ENCODE measurements at places on chromosomes 2 and 18. TPM values are rescaled to one million over a fixed set of nuclear protein-coding genes. Genes with fewer than 3 reads are reported as not detected.

DSC2 gene
- total RNA-seq: not detected

RAB31 gene
- total RNA-seq: 7.1 TPM

B4GALT6 gene
- total RNA-seq: 1.2 TPM

LOXHD1 gene
- total RNA-seq: not detected

KCNF1 gene
- 0.42 TPM for total RNA-seq

TBR1 gene
- 0.13 TPM for total RNA-seq

FKBP1B gene
- 41.8 TPM for total RNA-seq

DNA sequence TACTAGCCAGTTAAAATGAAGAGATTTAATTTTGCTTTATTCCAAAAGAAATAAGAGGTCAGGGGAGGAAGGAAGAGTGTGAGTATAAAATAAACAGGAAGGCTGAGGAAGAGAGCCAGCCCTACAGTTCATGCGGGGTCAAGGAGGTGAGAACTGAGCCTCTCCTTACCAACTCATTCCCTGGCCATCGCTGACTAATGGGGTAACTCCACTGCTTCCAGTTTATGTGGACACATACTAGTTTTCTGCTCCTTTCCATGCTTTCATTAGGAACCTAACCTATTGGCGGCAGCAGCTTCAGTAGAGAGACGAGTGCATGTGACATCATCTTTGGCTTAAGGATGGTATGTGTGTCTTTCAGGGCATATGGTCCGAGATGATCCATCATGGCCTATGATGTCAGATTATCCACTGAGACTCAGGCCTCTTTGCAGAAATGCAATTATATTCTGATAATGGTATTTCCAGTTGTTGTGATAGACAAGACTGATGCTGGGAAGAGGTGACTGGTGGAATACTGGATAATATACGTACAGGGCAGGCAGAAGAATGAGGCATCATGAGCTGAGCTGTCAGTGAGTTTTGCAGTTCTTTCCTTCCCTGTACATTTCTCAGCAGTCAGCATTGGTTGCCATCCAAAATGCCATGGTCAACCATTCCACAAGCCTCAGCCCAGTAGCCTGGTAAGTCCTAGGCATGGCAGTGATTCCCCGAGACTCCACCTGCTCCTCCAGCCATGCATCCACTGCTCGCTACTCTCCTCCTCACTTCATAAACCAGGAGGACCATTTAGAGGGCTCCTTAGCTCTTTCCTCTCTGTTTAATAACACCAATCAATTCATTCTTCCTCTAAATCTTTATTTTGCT, 184.6 kb upstream of the OSR1 start:
- no peak for DNase-seq

DNA sequence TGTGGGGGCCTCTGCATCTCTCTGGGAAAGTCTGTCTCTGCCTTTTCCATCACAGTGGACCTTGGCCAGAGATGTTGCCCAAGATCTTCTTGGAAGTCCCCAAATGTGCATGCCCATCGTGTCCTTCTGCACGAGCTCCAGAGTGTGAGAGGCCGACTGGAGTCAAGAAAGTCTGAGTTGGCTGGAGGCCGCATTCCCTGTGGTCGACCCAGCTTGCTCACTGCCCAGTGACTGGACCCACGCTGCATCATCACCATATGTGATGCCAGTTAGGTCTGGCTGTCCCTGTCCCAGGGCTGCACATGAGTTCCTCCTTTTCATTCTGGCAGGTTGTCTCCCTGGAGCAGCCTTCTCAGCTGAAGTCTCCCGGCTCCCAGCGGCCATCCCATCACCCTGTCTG, 93.8 kb downstream of the ARL4C start:
- DNase-seq: no peak

GRCh38 chr2:118994778-118995177, 52.8 kb downstream of the MARCO start:
- no peak for DNase-seq

DNA sequence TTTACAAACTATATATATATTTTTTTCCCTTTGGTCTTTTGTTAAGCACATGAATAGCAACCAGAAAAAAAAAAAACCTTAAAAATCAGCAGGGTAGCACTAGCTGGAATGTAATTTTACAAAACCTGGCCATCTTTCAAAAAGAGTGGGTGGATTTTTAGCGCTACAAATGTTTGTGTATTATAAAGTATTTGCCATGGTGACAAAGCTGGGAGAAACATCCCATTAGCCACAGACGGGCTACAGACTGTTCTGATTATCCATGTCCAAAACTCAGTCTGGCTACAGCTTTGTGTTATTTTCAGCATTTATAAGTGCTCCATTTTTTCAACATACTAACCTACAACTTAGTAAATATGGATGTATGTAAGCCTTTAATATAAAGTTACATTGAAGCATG, 249.5 kb upstream of the TANK start:
- no peak for DNase-seq

DNA sequence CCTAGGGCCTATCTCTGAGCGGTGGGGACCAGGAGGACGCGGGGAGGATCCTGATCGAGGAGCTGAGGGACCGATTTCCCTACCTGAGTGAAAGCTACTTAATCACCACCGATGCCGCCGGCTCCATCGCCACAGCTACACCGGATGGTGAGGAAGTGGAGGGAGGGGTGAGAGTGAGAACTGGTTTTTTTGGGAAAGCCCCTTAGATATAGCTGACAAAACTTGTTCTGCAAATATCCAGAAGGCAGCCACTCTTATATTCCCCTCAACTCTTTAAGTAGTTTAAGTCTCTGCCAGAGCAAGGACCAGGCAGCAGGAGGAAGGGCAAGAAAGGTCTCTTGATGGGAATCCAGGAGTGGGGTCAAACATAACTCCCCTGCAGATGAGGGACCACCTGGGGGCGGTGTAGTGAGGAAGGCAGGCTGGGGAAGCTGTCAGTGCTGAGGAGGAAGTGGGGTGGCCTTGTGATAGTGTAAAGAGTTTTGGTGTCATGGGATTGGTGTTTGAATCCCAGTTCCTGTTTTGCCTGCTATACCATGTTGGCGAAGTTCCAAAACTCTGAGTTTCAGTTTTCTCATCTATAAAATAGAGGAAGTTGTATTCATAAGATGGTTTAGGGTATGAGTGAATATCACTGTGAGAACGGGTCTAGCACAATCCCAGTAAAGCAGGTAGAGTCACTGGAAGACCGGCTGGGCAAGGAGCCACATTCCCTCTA, 3.4 kb downstream of the NAGK start:
- no peak for DNase-seq

GRCh38 chr2:433216-433615, 145.3 kb upstream of the ALKAL2 start:
- no peak for DNase-seq

DNA sequence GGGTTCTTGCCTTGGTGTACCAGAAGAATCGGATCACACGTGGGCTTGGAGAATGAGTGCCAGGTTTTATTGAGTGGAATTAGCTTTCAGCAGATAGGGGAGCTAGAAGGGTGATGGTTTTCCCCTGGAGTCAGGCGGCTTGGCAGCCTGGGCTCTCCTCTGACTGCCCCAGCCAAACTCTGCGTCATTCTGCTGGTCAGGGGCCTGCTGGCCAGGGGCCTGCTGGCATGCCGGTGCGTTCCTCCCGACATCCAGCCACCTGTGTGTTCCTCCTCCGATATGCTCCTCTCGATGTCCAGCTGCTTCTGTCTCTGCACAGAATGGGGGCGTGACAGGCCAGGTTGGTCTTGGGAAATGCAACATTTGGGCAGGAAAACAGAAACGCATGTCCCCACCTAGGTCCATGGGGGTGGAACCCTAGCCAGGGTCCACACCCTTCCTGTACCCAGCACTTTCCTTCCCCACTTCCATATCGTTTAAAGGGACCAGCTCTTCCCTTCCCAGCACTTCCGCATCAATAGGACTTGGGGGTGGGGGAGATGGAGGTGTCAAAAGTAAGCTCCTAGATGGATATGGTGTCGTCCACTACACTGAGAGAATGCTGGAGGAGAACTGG, 85.3 kb downstream of the VWA3B start:
- DNase-seq: no peak

GRCh38 chr2:224958873-224959272, 83.4 kb downstream of the DOCK10 start:
- DNase-seq: no peak

GRCh38 chr2:98821629-98822135, 90.8 kb upstream of the MGAT4A start:
- no peak for DNase-seq

DNA sequence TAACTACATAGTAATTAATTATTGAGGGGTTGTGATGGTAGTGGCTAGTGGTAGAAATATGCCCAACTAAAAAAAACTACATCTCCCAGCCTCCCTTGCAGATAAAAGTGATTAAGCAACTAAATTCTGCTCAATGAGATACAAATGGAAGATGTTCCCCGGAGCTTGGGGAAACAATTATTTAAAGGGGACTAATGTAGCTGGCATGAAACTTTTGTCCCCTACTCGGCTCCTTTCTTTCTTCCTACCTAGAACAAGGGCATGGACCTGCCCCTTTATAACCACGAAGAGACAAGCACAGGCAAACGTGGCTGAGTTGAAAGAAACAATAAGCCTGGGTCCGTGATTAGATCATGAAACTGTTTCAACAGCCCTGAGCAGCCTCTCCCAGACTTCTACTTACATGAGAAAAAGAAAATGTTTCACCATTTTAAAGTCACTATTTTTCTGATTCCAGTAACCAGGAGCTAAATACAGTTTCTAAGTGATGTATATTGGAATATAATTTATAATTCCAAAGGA, 236.9 kb downstream of the SCG2 start:
- no peak for DNase-seq

DNA sequence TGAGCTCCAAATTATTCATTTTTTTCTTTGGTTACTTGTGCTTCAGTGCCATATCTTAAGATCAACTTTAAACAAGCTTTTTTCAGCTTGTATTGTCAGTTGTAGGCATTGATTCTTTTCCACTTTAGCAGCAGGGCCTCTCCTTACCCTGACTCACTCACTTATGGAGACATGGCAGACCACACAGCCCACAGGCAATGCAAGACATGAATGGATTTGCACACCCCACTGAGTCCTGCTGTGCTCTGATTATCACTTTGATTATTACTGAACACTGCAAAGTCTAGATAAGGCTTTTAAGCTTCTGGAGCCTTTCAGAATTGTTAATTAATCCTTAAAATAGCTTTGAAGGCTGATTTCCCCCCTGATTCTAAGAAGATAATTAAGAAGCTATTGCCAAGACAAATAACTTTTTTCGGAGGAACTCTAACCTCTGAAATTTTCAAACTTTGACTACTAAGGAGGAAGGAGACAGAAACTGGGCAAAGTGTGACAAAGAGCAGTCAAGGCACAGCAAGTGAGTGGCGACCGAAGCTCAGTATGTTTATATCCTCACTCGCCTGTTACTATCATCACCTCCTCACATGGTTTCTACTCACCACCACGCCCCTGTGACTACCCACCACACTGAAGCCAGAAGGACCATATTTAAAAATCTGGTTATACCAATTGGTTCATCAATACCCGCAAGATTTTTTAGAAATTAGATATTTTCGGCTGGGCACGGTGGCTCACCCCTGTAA, 43.3 kb downstream of the CACNB4 start:
- DNase-seq: no peak

DNA sequence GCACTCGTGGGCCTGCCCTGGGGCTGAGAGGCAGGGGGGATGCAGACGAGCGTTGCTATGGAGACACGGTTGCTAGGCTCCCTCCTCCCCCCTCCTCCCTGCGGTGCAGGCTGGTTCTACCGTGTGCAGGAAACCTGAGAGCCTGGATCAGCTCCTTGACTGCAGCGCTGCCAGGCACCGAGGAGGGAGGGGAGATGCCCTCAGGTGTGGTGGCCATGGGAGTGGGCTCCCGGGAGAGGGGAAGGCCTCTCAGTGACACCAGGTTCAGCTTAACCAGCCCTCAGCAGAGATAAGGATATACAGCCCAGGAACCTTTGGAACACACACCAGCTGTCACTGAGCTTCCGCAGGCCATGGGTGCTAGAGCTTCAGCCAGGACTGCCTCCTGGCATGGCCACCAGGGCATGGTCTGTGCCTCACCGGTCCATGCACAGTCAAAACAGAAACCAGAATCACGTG, 124.4 kb upstream of the PXDN start:
- DNase-seq: no peak

DNA sequence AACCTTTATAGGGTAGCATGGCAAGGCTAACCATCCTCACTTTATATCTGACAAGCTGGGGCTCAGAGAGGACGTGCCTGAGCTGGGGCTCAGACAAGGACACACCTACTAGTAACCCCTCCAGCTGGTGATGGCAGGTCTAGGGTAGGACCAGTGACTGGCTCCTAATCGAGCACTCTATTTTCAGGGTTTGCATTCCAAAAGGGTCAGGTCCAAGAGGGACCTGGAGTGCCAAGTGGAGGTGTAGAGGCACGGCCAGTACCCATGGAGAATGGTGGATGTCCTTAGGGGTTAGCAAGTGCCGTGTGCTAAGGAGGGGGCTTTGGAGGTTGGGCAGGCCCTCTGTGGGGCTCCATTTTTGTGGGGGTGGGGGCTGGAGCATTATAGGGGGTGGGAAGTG, 1.2 kb upstream of the DES start:
- DNase-seq: no peak
